ENCODE measurements at places on chromosomes 16 and 17.
A peak's percentile ranks its signal among the peaks of the same experiment; 100 is the strongest.

- DNase-seq = peak; percentile 70
Measured at GRCh38 chr16:87178977-87179376, 138.2 kb downstream of the C16orf95 start.

GRCh38 chr17:43534909-43535308 is 11.2 kb downstream of the ETV4 start:
- no peak for DNase-seq

DNA sequence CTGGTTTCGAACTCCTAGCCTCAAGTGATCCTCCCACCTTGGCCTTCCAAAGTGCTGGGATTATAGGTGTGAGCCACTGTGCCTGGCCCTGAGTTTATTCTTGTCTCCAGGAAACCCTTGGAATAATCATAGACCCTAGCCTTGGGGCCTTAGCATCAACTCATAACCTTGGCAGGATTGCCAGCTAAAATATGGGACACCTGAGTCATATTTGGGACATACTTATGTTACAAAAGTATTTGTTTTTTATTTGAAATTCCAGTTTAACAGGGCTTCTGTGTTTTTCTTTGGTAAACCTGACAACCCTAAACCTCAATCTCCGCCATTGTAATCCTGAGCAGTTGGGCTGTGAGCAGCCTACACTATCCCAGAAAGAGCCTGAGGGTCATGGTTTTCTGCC is 28.6 kb upstream of the TNS4 start:
- DNase-seq = no peak

DNA sequence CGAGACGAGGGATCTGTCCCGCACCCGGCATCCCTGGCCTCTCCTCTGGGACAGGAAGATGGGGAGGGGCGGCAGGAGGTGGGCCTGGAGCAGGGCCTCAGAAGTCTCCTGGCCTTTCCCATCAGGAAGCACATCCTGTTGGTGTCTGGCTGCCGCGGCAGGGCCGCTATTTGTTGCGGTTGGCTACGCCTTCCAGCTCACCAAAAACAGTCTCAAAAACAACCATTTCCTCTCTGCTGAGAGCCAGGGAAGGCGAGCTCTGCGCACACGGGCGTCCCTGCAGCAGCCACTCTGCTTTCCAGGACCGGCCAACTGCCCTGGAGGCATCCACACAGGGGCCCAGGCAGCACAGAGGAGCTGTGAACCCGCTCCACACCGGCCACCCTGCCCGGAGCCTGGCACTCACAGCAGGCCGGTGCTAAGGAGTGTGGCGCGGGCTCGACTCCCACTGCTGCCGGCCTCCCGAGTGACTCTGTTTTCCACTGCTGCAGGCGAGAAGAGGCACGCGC is at the start of gene TMEM204:
Gene TMEM204, plus strand, starts transcription at position 224 of the 509 bp plus-strand sequence. CDS start 610 bp downstream, outside the sequence.
- peak; percentile 75 for DNase-seq

DNA sequence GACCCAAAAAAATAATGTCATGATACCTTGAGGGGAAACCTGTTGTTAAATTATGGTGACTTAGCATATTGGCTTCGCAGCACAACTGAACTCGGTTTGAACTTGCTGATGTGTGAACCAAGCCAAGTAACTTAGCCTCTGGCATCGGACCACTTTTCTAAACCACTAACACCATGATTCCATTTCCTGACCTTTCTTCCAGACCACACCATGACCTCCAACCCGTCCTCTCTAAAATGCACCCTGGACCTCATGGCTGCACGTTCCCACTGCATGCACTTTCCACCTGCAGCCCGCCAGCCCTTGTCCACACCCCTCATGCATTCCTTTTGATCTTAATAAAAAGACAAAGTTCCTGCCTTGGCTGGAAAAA is 29.3 kb downstream of the DYNLRB2 start:
- peak; percentile 34 for DNase-seq

DNA sequence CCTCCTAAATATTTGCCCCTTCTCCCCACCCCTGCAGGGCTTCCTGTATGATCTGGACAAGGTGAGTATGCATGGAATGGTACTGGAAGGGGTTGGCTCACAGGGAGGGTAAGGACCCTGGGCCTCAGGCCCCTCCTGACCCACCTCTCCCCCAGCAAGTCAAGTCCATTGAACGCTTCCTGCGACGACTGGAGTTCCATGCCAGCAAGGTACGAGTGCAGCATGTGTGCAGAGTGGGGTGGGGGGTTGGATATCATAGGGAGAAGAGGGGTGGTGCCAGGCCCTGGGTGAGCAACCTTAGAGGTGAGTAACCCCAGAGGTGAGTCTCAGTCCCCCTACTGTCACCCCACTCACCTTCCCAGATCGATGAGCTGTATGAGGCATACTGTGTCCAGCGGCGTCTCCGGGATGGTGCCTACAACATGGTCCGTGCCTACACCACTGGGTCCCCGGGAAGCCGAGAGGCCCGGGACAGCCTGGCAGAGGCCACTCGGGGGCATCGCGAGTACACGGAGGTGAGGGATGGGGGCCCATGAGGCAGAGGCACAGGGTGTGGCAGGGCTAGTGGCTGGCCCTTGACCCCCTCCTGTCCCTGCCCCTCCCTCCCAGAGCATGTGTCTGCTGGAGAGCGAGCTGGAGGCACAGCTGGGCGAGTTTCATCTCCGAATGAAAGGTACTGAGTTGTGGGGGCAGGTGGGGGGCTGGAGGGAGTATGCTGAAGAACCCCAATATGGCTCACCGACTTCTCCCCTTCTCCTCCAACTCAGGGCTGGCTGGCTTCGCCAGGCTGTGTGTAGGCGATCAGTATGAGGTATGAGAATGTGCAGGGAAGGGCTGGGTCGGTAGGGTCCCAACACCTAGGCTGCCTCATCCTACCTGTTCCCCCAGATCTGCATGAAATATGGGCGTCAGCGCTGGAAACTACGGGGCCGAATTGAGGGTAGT is 11.3 kb downstream of the RIPOR1 start:
- no peak for DNase-seq
